ENCODE measurements at places on chromosomes 7 and 10. TPM values are rescaled to one million over a fixed set of nuclear protein-coding genes. Genes with fewer than 3 reads are reported as not detected.

DNA sequence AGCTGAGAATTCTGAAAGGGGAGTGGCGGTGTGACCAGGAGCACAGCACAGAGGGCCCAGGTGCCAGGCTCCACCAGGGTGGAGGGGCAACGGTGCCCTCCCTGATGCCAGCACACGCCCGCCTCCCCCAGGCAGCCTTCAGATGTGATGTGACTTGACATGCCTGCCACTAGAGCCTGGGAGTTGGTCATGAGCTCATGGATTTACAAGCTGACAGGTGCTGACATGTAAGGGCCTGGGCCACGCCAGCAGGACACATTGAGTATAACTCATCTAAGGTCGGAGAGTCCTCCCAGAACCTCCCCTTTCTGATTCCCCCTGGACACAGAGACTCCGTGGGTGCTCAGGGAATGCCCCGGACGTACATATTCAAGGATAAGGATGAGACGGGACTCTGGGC is 74.2 kb downstream of the LSM5 start:
- no peak for DNase-seq

- DNase-seq: no peak
These were observed 9.5 kb upstream of the ING3 start for GRCh38 chr7:120941064-120941463.

DNA sequence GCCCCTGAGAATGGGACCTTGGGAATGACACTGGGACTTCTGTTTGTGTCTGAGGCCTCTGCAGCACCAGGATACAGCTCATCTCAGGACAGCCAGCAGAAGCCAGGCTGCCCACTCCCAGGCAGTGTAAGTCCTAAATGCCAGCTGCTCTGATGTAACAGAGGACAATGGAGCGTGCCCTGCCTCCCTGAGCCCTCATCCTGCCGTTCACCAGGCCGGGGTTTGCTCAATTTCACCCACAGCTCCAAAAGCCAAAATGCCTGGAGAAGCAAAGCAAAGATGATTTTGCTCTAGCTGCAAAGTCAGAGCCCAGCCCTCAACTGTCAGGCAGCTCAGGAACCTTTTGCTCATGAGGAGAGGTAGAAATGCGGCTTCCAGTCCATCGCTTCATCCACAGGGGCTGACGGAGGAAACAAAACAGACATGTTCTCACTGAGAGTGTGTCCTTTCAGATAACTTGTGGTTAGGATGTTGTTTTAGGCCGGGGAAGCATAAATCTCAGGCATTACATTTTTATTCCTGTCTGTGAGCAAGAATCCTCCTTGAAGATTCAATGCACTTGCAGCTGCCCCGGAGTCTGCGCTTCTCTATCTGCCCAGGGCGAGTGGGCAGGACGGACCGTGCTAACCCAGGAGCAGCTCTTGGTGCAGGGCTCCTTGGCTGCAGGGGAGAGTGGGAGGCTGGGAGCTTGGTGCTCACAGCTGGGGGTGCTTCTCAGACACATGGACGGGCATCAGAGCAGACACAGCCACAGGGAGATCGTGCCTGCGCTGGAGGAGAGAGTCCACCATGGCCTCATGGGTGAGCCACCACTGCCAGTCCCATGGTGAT is 83.2 kb upstream of the CHST15 start:
- DNase-seq: no peak

GRCh38 chr7:73615886-73616285 is 8.4 kb downstream of the MLXIPL start:
- no peak for DNase-seq

GRCh38 chr10:108090476-108091215 is 926.1 kb upstream of the SORCS1 start:
- no peak for DNase-seq

DNA sequence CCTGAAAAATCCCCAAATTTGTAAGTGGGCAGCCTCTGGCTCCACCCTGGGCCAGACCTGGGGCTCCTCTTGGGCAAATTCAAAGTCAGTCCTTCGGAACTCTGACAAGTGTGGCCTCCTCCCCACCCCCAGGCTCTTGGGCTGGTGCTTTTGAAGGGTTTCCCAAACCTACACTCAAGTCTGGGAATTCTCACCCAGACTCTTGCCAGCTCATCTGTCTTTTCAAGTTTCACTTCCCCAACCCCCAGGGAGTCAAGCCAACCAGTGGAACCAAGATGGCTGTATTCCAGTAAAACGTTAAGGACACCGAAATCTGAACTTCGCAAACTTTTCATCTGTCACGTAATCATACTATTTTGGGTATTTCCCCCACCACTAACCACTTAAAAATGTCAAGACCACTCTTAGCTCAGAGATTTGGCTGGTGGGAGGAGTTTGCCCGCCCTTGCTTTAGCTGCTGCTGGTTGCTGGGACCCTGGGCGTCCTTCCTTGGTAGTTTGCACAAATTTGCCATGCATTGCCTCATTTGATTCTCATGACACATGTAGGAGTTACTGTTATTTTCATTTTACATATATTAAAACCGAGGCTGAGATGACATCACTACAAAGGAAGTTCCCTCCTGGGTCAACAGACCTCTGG is 1.7 kb upstream of the MYO1G start:
- no peak for DNase-seq

DNA sequence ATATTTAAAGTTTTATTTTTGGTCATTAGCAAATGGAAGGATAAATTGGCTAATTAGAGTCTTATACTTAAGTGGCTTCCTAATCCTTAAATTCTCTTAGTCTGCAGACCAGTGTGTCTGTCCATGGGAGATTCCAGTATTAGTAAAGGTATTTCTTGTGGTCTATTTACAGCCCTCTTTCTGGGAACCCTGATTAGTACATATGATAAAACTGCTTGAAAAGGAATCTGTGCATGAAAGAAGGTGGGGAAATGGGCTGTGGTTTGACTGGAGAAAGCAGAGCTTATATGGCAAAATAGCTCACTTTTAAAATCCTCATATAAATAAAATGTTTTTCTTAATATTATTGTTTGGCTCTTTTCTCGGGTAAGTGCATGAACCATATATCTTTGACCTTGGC is 124.5 kb upstream of the RHOBTB1 start:
- no peak for DNase-seq

GRCh38 chr10:108673741-108674140 is 1249.6 kb downstream of the XPNPEP1 start:
- DNase-seq: no peak

- no peak for DNase-seq
These were observed 58.5 kb upstream of the SORCS3 start for GRCh38 chr10:104582602-104582951.

GRCh38 chr7:150755473-150756099 is 18.4 kb downstream of the GIMAP5 start:
- no peak for DNase-seq

DNA sequence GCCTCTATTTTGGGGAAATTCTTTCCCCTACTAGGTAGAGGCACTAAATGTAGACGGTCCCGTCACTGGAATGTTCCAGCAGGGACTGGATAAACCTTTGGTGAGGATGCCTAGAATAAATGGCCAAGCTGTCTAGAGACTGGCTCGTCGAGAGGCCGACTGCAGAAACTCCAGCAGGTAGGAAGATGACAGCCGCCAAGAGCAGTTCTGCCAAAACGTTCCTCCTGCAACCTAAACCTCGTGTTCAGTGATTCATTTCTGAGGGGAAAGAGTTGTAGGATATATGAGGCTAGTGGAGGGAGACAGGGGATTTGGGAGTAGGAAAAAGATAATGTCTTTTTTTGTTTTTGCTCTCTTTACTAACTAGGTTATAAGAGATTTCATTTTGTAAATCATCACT is 184.7 kb upstream of the GDF10 start:
- no peak for DNase-seq

DNA sequence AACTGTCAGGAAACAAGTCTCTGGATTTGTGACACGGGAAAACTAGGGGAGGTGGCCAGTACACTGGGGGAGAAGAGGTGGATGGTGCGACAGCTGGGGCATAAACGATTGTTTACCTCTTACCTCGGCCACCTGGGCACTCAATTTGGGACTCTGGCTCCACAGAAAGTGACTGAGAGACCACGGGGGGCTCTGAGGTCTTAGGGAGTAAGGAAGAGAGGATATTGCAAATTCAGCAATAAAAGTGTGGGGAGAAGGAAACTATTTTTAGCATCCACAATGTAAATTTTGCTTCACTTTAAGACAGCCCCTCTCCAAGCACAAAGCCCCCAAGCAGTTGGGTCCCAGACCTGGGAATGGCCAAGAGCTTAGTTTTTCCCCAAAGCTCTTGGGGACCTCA is 440.5 kb downstream of the GRID1 start:
- no peak for DNase-seq

- no peak for DNase-seq
These were observed 2.2 kb downstream of the MTG1 start for GRCh38 chr10:133396035-133396624.

Gene BMPR1A
- total RNA-seq: 15.5 TPM

Gene MCMBP
- 58.9 TPM for total RNA-seq

Gene AMZ1
- 0.22 TPM for total RNA-seq

Gene CFAP46
- 1.1 TPM for total RNA-seq

Gene ZNF804B
- total RNA-seq: not detected

Gene KCNIP2
- total RNA-seq: 0.14 TPM

Gene PPIF
- total RNA-seq: 99.4 TPM

Gene ADAM8
- total RNA-seq: 26.0 TPM

Gene TUBB8
- 0.29 TPM for total RNA-seq
